Cardiac muscle cell (in vitro differentiated cells and primary cell): ENCODE measurements at places on chromosomes 6 and 20. TPM values are rescaled to one million over a fixed set of nuclear protein-coding genes. Genes with fewer than 3 reads are reported as not detected.

DNA sequence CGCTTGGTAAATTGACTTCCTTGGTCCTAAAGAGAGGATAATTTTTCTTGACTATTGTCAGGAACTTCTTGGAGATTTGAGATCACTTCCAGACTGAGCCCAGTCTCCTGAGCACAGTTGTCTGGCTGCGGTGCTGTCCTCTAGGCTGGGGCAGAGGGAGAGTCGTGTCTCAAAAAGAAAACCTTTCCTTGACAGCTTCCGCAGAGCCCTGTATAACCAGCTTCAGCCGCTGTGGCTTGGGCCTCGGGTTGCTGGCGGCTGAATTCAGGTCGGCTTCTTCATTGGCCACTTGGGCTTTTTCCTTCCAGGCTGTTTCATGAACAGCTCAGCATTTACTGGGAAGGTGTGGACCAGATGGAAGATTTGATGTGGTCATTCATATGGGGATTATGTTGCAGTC, 75.9 kb downstream of the DHX35 start:
- DNase-seq: no peak

GRCh38 chr20:48538058-48538825, 289.6 kb downstream of the PREX1 start:
- peak; percentile 96 for DNase-seq

DNA sequence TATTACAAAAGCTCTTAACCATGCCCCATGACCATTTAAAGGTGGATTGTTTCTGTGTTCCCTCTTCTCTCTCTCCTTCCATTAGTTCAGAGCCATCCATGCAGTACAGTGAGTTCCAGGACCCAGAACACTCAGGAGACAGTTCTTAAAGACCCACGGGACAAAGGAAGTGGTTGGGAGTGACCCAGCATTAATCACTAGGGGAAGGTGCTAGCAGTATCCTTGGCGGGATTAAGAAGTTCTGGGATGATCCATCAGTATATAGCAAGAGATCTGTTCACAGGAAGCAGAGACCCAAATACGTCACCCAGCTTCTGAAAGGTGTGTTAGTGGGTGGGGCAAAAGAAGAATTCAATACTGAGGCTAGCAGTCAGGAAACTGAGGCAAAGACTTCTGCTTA, 154.1 kb downstream of the PHF3 start:
- no peak for DNase-seq

DNA sequence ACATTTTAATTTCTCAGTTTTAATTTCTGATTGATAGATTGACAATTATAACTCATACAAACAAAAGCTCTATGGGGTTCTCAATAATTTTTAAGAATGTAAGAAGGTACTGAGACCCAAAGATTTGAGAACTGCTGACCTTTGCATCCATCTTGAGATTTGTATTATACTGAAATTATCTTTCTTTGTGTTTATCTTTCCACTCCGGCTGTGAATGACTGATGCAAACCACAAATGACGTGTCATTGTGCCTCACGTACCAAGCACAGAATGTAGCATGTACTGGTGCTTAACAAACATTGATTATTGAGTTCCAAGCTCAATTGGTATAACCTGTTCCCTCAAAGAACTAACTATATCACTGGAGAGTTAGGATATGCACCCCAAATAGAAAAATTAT, 152.1 kb upstream of the SMLR1 start:
- peak; percentile 82 for DNase-seq

- no peak for DNase-seq
Observed at GRCh38 chr20:60116128-60116909, 158.1 kb downstream of the CDH26 start.

Gene CALHM5
- 0.11 TPM in 1 of 2 replicates, not detected in the other for total RNA-seq

- no peak for DNase-seq
Observed at GRCh38 chr6:154229786-154230185, 126.8 kb downstream of the IPCEF1 start.

GRCh38 chr20:40689943-40690835, 1.2 kb upstream of the MAFB start:
- peak; percentile 93 for DNase-seq

- DNase-seq: peak; percentile 89
Observed at GRCh38 chr6:16909658-16910360, 148.5 kb upstream of the ATXN1 start.

DNA sequence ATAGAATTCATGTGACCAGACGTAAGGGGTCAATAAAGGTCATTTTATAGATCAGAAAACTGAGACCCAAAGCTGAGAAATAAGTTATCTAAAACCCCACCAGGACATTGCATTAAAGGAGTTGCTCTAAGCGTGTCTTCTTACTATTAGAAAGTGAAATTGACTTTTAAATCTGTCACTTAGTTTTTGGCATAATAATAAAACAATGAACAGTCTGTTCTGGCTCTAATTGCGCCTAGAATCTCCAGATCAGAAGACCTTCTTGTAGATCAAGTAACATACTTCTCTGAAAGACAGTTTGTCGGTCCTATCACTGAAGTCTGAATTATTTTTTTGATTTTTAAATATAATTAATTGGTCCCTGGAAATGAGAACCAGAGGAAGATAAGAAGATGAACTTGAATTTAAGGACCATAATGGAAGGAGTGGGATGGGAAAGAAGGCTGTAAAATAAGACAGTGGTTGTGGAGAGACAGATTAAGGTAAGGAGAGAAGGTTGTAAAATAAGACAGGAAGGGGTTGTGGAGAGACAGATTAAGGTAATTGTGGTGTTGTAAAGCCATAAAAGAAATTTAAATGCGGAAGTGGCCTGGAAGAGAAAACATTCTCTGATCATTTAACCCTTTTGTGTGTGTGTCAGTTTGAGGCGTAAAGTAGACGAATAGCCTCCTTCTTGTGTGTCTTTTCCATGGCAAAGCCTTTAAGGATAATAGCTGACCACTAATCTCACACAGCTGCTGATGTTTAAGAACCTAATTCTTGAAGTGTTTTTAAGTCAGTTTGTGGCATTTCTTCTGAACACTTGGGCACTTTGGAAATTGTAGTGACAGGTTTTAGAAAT, 20.1 kb downstream of the TOP1 start:
- no peak for DNase-seq

- DNase-seq: no peak
Observed at GRCh38 chr6:156827382-156827781, 50.2 kb downstream of the ARID1B start.

- no peak for DNase-seq
Observed at GRCh38 chr20:23007462-23007861, 27.6 kb upstream of the SSTR4 start.

Gene VIP
- total RNA-seq: not detected in 2 replicates

Gene BPIFB2
- not detected in 2 replicates for total RNA-seq

- DNase-seq: no peak
Observed at GRCh38 chr6:127279815-127280214, 13.2 kb downstream of the RNF146 start.

DNA sequence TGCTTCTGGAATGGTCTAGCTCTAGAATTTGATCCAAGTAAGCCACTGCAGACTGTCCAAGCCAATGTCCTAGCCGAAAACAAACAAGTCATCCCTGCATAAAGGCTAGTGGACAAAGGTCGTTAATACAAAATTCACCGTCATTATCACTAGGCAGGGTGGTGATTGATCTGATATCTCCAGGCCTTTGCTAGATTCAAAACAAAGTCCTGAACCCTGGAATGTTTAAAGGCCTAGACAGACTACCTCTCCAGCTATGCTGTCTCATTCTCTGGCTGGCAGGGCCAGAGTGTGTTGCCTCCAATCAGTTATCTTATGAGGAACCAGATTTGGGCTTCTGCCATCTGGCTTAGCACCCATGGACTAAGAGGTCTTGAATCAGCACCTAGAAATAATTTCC, 38.3 kb downstream of the MAP7 start:
- no peak for DNase-seq

- DNase-seq: no peak
Observed at GRCh38 chr20:50304923-50305635, 114.4 kb downstream of the CEBPB start.

- DNase-seq: no peak
Observed at GRCh38 chr20:32037929-32038328, 14.1 kb upstream of the HCK start.

DNA sequence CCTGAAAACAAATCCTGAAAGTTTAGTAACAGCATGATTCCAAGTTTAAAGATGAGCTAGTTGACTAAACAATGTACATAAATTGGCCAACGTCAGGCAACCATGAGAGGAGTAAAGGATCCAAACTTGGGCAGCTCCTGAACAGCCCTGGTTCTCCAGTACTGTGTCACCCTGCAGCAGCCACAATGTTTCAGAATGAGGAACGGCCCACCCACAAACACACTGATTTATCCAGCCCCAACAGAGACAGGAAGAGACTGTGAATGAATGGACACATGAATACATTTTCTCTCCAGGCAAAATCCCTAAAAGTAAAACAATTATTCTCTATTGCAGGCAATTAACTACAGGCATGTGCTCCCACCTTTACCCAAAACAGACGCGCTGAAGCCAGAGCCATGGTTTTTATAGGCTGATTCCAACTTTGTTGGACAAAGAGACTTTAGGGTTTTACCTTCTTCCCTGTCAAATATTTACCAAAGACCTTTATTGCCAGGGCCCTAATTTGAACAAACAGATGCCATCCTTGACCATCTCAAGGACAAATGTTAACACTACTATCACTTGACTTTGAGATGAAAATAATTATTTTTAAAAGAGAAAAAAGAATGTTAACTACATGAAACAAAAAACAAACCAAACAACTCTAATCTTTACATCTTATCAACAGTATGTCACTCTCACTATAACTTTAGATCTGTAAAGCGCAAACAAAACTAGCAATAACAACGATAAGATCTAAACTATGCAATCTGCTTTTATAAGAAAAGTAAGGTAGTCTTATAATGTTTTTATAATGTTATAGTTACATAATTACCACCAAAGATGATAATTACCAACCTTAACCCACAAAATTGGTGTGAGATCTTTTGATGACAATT, 22.9 kb downstream of the CNKSR3 start:
- no peak for DNase-seq
